GOT3 (cell line): ENCODE measurements at places on chromosomes 5 and 9.

- DNase-seq: no peak
Observed at GRCh38 chr5:151709109-151709735, 22.5 kb upstream of the SPARC start.

- no peak for DNase-seq
Observed at GRCh38 chr5:167339205-167339604, 952.2 kb upstream of the WWC1 start.

DNA sequence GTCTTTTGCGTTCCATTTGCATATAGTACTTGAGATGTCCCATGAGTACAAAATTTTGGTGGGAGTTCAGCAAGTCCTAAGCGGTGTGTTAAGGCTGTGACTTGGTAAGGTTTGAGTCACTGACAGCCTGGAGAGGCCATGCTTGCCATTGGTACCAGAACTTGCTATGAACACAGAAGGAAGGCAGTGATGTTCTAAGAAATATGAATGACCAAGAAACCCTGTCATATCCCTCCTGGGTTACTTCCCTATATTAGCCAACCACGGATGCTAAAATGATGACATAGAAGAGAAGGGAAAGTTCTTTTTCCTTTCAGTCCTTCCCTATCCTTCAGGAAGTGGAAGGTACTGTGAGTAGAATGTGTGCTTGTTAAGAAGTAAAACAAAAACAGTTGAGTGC is 136.7 kb downstream of the GCNT1 start:
- DNase-seq: no peak

DNA sequence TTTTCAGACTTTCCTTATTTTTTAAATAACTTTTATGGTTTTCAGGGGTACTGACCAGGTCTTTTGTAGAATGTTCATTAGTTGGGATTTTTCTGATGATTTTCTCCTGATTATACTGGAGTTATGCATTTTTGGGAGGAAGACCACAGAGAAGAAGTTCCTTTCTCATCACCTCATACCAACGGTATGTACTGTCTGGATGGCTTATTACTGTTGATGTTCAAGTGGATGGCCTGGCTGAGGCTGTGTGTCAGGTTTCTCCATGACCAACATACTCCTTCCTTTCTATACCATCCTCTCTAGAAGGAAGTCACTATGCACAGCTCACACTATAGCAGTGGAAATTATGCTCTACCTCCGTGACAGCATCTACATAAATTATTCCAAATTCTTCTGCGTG is 71.1 kb upstream of the NR3C1 start:
- DNase-seq: no peak

- no peak for DNase-seq
Observed at GRCh38 chr9:114029311-114030170, 48.6 kb downstream of the AMBP start.

GRCh38 chr5:9507974-9508373 is 37.9 kb downstream of the SEMA5A start:
- DNase-seq: no peak

GRCh38 chr9:29348999-29349398 is 1775.7 kb upstream of the C9orf72 start:
- no peak for DNase-seq

DNA sequence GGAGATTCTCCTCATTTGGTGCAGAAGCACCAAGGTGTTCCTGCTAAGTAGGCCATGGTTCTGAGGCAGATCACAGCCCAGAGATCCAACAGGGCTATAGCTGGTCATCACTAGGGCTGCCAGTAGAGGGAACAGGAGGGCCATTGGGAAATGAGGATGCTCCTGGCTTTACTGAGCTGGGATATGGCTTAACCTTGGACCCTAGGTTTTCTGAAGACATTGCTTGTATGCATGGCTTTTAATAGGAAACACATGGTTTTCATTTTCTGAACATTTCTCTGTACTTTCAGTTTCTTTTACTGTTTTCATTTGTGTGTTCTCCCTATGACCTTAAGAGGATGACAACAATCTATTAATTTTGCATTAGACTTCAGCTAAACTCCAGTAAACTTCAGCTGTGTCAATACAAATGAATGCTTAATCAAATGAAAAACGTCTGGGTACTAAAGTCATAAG is at the start of gene IFNW1:
TSS of gene IFNW1 (minus strand) at position 406 of the 456 bp plus-strand sequence. CDS start at position 144, 262 bp downstream.
- no peak for DNase-seq

DNA sequence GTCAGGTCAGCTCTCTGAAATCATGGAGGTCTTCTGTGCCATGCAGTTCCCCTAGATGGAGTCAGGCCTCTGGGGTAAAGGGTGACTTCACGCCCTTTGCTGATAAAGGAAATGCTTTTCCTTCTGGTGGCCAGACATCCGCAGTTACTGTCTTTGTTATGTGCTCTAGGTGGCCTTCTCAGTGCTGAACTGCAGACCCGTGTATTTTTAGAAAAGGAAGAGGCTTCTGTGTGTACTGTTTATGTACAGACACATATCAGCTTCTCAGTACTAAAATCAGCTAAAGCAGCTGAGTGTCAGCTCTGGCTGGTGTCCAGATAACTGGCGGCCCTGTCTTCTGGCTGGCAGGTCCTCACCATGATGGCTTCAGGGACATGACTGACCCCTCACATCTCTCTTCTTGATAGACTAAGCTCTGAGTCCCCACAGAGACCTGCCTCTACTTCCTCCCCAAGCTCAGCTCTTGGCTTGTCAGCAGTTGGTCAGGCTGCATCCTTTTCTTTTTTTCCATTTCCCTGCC is 75.3 kb downstream of the ARHGAP26 start:
- no peak for DNase-seq

- DNase-seq: no peak
Observed at GRCh38 chr5:83184534-83184933, 107.2 kb downstream of the XRCC4 start.

DNA sequence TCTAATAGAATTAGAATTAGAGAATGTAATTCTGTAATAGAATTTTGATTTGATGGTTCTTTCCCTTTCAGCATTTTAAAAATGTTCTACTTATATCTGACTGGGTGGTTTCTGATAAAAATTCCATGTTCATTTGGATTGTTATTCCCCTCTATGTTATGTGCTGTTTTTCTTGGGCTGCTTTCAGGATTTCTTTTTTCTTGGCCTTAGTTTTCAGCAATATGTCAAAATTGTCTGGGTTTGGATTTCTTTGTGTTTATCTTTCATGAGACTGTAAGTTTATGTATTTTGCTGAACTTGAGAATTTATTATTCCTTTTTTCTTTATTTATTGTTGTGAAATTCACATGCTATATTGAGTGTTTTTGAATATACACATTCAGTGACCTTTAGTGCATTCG is 189.1 kb downstream of the RANBP17 start:
- no peak for DNase-seq

GRCh38 chr5:80246001-80246758 is 9.7 kb downstream of the SERINC5 start:
- DNase-seq: no peak

GRCh38 chr9:96483733-96484390 is 33.9 kb downstream of the HABP4 start:
- DNase-seq: no peak

- DNase-seq: no peak
Observed at GRCh38 chr9:93574091-93574899, 2.1 kb upstream of the PHF2 start.

GRCh38 chr9:119441338-119441737 is 72.1 kb upstream of the BRINP1 start:
- DNase-seq: no peak

GRCh38 chr5:151081431-151082281 is 822 bp upstream of the TNIP1 start:
- DNase-seq: no peak

- DNase-seq: no peak
Observed at GRCh38 chr5:58925627-58926540, 343.0 kb downstream of the RAB3C start.

GRCh38 chr9:87540444-87541105 is 42.9 kb downstream of the DAPK1 start:
- DNase-seq: no peak

DNA sequence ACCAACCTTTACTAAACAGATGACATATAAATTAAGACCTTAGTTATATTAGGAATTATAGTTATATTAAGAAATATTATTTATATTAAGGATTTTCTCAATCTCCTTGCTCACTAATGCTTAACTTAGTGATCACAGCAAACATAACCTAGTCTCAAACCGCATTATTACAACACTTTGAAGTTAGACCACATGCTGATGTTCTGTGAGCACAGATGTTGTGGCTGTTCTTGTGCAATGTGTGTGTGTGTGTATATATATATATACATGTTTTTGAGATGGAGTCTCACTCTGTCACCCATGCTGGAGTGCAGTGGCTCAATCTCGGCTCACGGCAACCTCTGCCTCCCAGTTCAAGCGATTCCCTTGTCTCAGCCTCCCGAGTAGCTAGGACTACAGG is 20.5 kb downstream of the ELP1 start:
- DNase-seq: no peak
